ENCODE measurements at places on chromosomes 5 and 9. TPM values are rescaled to one million over a fixed set of nuclear protein-coding genes. Genes with fewer than 3 reads are reported as not detected.

The GLDC gene
- 5.1 TPM for polyA plus RNA-seq

The CD14 gene
- 22.3 TPM for polyA plus RNA-seq

The RMI1 gene
- 7.6 TPM for polyA plus RNA-seq

The PCDHGB4 gene
- polyA plus RNA-seq, result 0.73 TPM

The IL3 gene
- not detected for polyA plus RNA-seq

The LCNL1 gene
- 0.15 TPM for polyA plus RNA-seq
